Right ventricle myocardium superior (tissue), 1 donor: ENCODE measurements at places on chromosomes 3 and 15.

DNA sequence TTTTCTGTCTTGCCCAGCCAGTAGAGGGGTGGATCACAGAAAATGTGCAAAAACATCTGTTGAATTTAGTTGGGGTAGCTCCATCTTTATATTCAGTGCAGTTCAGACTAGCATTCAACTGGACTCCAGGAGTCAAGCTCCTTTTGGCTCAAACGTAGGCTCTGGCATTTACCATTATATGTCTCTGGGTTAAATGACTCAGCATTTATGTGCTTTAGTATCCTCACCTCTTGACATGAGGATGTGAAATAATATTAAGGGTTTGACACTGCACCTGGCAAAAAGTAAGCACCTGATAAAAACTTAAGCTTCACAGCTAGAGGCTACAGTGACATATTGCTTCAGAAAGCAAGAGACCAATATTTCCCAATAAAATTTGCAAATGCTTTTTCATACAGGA is 14.8 kb downstream of the PRC1 start:
- DNase-seq, result no peak

DNA sequence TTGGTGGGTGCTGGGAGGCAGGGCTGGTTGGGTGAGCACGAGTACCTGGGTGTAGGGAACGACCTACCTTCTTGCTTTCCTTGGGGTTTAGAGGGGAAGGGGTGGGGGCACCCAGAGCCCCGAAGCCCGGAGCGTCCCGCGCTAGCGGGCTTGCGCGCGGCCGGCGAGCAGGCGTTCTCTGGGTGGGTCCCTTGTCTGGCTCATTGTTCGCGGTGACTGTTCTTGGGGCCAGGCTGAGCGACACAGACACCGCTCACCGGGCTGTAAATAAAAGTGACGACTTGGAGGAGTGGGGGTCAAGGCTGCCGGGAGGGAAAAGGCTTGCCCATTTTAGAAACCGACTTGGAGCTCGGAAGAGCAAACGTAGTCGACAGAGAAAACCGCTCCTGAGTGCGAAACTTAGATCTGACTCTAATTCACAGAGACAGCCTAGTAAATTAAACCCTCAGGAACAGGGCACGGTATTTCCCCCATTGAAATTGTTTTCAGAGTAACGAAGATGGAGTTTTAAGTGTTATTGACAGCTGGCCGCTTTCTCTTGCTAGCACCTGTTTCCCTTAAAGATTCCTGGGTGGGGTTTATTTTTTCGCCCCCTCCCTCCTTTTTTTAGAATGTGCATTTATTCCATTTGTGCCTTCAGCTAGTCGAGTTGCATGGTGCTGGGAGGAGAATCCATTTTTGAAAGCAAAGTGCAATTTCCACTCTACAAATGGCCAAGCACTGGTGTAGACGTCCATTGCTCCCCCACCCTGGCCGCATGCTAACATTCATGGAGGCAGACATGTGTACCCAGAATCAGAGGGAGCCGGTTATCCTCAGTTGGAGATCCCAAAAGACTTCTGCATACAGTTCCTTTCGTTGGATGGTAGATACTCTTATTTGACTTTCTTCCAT is 532.1 kb upstream of the SEMA6D start:
- DNase-seq, result peak; percentile 22

DNA sequence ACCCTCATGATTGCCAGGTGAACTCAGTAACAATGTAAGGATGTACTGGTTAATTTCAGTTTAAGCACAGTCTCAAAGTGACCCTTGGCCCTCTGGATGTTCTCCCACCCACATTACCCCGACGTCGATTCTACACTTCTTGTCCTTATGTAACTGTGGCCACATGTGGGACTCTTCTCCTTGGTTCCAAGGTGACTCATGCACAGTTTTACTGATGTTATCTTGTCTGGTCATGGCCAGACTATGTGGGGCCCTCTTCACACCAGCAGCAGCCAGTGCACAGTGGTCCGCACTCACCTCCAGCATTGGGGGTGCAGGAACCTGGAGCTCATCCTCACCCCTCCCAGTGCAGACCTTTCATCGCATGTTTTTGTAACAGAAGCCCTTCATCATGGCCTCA is 519.4 kb downstream of the OCA2 start:
- no peak for DNase-seq

DNA sequence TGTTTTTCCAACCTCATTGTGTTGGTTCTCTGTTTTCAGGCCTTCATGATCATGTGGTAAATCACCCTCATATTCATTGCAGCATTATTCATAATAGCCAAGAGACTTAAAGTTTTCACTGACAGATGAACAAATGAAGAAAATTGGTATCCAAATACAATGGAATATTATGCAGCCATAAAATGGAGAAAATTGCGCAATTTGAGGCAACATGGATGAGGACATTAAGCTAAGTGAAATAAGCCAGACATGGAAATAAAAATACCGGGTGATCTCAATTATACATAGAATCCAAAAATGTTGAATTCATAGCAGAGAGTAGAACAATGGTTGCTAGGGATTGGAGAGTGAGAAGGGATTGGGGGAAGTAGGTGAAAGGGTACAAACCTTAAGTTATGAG is 491.9 kb upstream of the KCNMB2 start:
- no peak for DNase-seq

- DNase-seq, result no peak
Measured at GRCh38 chr15:66233487-66234415, 19.8 kb downstream of the MEGF11 start.

GRCh38 chr15:43524254-43524845 is 6.9 kb downstream of the MAP1A start:
- DNase-seq, result no peak

DNA sequence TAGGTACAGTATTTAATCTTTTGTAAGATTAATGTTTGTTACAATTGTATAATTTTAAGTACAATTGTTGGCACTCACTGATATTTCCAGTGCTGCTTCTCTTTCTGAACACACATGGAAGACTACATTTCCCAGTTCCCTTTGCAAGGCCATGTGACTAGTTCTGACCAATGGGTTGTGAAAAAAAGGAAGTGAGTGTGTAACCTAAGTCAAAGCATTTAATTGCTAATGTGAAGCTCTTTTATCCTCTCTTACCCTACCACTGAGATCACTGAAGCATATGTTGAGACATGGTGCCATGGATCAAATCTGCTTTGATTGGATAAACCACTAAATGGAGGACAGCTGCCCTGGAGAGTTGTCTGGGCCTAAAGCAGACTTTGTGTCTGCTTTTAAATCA is 83.9 kb upstream of the PLXND1 start:
- no peak for DNase-seq

DNA sequence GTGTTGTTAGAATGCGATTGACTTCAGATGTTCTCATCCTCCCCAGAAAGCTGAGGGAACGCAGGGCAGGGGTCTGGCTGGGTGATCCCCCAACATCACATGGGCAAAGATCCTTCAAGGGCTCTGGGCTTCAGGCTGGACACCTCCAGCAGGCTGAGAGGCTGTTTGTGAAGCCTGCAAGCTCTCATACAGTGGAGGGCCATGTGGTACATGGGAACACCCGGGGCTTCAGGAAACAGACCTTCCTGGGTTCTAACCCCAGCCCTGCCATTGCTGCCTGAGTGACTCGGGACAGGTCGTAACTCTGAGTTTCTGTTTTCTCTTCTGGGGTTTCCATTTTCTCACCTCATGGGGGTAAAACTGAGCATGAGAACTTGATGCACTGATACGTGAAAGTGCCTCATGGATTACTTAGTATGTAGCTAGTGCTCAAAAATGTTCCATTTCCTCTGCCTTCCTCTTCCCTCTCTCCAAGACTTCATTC is 81.2 kb downstream of the TLE3 start:
- no peak for DNase-seq

- peak; percentile 86 for DNase-seq
Measured at GRCh38 chr15:90320062-90320884, 31.8 kb upstream of the ZNF774 start.

- DNase-seq, result no peak
Measured at GRCh38 chr15:60343221-60343970, 54.4 kb downstream of the ANXA2 start.

DNA sequence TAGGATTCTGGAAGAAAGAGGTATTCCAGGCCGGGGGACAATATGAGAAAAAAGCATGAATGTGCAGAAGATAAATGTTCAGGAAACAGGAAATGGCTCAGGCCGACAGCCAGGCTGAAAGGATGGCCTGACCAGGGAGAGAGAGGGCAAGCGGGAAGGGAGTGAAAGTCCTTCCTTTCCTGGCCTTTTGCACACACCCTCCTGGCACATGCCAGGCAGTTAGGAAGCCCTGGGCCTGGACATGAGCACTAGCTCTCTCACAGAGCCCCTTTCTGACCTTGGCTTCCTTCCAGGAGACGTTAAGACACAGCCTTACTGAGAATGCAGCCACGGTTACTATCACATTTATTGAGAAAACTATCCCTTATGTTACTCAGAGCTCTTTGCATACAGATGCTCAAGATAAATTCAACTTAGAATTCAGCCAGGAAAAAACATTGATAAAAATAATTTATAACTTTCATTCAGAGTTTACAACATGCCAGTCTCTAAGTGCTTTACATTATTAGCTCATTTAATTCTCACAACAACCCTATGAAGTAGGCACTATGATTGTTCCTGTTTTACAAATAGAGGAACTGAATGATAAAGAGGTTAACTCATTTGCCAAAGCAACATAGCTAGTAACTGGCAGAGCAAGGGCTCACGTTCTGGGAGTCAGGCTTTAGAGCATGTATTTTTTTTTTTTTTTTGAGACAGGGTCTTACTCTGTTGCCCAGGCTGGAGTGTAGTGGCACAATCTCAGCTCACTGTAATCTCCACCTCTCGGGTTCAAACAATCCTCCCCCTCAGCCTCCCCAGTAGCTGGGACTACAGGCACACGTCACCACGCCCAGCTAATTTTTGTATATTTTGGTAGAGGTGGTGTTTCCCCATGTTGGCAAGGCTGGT is 39.4 kb upstream of the SMAD3 start:
- DNase-seq, result peak; percentile 64

- no peak for DNase-seq
Measured at GRCh38 chr3:64023861-64024223, 548 bp upstream of the PSMD6 start.

DNA sequence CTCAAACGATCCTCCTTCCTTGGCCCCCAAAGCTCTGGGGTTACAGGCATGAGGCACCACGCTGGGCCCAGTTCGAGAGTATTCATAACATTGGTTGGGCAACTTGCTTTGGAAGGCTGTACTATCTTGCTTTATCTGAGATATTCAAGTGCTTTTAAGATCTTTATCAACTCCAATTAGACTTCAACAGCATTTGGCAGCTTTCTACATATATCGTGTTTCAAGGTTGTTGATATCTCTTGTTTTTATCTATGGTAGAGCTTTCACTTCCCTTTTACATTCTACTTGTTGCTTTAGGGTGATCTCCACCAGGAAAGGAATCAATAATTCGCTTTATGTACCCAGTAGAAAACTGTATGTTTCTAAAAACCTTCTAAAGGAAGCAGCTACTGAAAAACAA is 395.3 kb downstream of the IL5RA start:
- DNase-seq, result no peak

DNA sequence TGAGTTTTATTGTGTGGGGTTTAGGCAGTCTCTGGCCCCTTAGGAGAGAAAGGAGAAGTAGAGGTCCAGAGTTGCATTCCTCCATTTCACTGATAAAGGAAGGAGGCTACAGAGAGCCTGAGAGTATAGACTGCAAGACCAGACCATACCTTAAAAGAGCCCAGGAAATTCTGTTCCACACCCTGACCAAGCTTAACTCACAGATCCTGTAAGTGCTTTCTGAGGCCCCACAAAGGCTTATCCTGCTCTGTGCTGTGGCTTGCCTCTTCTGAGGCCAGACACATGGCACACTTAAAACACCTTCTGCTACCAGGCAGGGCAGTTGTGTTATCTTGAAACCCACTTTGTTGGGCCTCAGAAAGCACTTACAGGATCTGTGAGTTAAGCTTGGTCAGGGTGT is 39.2 kb upstream of the LEKR1 start:
- no peak for DNase-seq

DNA sequence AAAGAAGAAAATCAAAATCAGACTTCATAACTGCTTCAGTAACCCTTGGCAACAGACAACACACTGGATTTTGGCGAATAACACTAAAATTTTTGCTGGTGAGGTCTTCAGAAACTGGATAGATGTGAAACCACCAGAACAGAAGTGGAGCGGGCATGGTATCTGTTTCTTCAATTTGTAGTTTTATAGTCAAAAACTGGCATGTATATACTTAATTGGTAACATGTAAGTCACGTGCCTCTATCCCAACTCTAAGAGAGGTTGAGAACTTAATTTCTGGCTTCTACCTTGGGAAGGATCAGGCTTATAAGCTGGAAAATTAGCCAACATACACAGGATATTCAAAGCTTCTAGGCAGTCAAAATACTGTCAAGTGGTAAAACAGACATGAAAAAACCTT is 172.6 kb upstream of the CHL1 start:
- no peak for DNase-seq

DNA sequence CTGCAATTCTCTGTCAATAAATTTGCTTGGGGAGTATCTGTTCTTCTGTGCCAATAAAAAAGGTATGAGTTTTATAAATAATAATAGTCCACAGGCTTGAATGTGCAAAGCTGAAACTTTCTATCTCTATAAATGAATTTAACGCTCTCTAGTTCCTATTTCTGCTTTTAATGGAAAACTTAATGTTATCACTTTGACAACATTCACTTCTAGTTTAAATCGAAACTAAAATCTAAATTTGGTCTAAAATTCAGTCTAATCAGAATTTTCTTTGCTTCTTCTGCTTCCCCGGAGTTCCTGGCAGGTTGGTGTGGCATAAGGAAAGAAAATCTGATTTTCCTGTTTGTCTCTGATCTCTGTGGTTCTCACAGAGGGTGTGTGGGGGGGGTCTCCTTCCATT is 450.1 kb upstream of the TBL1XR1 start:
- DNase-seq, result no peak

GRCh38 chr3:113844622-113845222 is 6.1 kb downstream of the GRAMD1C start:
- DNase-seq, result no peak

- peak; percentile 71 for DNase-seq
Measured at GRCh38 chr3:42906070-42906847, at the start of gene ZNF662. TSS of gene ZNF662 (plus strand) at chr3:42906142. CDS start at chr3:42908115, 1,973 bp downstream.

- no peak for DNase-seq
Measured at GRCh38 chr3:178131801-178132200, 404.4 kb upstream of the KCNMB2 start.

GRCh38 chr3:181913254-181913653 is 201.5 kb downstream of the SOX2 start:
- DNase-seq, result no peak

- DNase-seq, result no peak
Measured at GRCh38 chr3:126468028-126468891, 7.4 kb downstream of the ZXDC start.

DNA sequence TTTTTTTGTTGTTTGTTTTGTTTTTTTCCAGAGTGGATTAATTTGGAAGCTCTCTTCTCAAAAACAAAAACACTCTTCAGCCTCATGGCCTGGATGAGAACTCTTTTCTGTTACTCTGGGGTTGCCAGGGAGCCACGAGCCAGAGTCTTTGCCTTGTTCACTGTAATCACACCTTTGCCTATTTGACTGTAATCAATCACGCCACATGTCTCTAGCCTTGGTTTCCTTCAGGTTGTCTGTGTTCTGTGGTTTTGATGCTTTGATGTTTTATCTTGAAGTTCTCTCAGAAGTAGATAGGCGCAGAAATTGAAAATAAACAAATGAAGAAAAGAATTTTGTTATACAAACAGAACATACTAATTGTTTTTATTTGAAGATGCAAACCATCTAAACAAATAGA is 62.3 kb upstream of the IGF1R start:
- no peak for DNase-seq

GRCh38 chr3:122294359-122294758 is 30.7 kb upstream of the CSTA start:
- DNase-seq, result no peak
